Choroid plexus epithelial cell (primary cell): ENCODE measurements at places on chromosomes 4 and X.

GRCh38 chr4:65921180-65921579 is 250.9 kb upstream of the EPHA5 start:
- DNase-seq: no peak

DNA sequence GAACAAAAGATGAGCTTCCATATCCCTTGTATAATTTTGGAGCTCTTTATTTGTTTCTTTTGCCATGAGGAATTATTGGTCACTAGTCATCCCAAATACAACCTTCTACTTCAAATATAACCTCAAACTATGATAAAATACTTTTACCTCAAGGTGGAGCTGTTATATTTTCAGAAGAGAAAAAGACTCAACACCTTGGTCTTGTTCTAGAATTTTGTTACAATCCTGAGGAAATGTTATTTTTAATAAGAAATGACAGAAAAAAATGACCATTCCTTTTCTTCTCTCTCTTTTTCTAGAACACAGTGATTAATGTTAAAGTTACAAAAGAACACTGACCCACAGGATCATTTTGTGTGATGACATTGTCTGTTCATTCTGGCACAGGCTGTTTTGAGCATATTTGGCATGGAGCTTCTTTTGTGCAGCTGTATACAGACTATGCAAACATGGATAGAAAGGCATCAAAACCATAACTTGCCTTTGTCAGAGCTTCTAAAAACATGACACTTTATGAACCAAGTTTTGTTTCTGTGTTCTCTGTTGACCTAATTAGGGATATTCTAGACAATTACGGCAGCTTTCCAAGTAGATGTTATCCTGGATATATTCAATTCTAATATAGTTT is 159.6 kb upstream of the CTSO start:
- no peak for DNase-seq

- DNase-seq: no peak
These were observed 66.4 kb upstream of the ATP6AP2 start for GRCh38 chrX:40514376-40514775.

GRCh38 chr4:26431461-26432180 is 58.7 kb downstream of the CCKAR start:
- DNase-seq: peak; percentile 24

DNA sequence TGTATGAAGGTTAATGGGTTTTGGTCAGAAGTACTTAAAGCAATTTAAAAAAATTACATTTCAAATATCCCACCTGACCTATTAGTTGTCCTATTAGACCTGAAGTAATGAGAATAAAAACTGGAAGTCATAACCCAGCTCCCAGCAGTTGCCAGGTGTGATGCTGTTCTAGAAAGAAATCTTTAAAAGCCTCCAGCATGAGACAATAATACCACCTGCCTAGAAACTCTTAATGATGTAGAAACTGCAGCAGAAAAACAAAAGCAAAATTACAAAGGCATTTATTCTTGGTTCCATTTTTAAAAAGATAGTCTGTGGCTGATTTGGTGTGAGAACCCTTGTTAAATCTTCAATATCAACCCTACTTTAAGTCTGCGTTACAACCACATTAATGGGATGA is 1137.7 kb upstream of the TENM3 start:
- no peak for DNase-seq

DNA sequence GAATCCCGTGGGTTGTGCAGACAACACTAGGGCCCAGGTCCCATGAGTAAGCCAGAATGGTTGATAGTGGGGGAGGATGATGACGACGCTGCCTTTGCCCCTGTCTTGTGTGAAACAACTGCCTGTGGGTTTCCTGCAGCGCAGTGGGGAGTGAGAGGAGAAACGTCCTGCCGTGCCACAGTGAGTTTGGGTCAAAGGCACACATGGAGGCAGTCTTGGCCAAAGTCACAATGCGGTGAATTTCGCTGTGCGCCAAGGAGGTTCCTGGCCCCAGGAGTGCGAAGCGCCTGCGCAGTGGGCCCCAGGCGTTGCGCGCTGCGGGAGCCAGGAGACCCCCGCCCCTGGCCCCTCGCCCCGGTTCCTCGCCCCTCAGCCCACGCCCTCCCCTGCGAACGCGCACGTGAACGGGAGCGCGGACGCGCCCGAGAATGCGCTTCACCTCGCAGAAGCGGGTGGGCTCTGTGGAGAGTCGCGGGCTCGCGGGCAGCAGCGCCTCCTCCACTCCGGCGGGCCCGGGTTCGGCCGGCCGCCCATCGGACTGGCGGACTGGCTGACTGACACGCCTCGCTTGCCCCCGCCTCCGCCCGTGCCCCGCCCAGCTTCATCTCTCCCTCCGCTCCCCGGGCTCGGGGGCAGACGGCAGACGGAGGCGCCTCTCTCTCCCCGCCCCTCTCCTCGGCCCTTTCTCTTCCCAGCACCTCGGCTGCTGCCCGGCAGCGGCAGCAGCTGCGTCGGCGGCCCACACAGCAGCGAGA is at the start of gene NUDT10:
TSS of gene NUDT10 (plus strand) at position 635 of the 755 bp plus-strand sequence. CDS start 144 bp downstream, outside the sequence.
- DNase-seq: peak; percentile 28

DNA sequence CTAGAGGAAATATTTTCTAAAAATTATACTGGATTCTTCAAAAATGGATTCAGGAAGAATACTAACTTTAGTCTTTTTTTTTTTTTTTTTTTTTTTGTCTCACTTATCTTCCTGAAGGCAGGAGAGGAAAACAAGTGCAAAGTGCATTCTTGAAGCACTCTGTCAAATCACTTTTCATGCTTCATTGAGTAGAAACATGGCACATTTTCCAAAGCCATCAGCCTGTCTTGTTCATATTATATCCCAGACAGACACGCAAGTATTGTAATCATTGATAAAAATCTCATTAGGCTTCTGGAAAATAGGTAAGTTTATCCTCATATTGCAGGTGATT is 1.2 kb downstream of the BBS12 start:
- no peak for DNase-seq
